ENCODE measurements at places on chromosomes 16 and 17. TPM values are rescaled to one million over a fixed set of nuclear protein-coding genes. Genes with fewer than 3 reads are reported as not detected.

DNA sequence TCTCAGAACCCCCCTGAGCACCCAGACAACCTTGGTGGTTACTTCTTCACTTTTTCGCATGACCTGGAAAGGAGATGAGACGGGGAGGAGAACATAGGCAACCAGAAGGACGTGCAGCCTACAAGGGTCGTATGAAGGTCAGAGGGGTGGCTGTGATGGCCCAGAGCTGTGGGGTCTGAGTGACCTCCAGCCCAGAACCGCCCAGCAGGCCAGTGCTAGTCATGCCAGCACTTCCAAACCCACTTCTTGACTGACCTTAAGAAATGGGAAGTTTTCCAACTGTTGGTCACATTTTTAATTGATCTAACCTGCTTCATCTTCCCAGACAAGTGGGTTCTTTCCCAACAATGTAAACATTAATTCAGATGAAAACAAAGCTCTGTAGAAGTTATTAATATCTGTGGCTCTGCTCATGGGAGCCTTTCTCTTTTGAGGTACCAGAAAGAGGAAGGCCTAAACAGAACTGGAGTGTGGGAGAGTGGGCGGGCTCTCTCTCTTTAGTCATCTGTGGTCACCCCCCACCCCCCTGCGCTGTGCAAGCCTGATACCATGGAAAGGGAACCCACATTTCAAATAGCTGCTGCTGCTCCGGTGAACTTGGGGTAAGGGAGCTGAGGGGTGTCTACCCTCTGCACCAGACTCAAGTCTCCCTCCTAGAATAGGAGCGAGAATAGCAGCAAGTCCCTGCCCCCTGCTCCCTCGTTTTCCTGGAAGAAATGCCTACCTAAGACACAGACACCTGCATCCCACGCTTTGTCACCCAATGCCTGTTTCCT lies 101.6 kb downstream of the RAB11FIP4 start:
- DNase-seq: no peak

- no peak for DNase-seq
Observed at GRCh38 chr16:2497695-2498484, 15.9 kb upstream of the ATP6V0C start.

The ATP1B2 gene
- total RNA-seq: 3.0 TPM

DNA sequence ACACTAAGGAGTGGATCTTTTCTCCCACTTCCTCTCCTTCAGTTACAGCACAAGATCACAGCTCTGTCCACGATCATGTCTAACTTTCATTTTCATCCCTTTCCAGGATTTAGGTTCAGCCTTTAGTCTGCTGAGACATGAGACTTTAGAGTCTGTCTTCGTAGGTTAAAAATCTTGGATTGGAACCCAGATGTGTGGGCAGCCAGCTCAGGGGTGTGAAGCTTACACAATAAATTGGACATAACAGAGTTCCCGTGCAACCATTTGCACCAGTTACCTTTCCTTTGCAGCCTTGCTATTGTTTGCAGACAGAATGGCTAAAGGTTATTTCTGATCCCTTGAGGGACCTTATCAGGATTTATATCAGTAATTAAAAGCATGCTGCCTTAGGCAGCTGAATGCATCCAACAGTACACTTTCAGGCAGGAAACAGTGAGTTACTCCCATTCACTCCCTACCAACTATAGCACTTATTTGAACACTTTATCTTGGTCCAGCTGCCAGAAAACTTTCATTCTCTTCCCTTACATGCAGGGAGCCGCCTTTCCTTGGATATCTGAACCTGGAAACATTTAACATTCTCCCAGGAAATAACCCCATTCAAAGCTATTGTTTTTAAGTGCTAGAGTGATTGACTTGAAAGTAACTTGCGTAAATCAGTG lies 87.3 kb downstream of the TMEM100 start:
- DNase-seq: no peak

DNA sequence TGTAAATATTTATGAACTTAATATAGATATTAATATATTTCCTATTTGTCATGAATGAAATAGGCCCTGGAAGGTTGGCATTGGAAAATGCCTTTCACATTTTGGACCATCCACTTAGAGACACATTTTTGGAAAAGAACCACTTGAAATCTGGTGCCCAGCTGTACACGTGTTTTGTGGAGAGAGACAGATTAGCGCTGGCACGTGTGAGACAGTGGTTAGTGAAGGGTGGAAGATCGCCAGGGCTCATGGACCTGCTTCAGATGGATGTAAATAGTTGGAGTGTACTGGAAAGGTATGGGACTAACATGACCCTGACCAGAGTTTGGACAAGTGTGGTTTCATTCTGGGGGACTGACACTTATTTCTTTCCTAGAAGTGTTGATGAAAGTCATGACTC lies 222.9 kb downstream of the PRKCA start:
- DNase-seq: peak; percentile 32

DNA sequence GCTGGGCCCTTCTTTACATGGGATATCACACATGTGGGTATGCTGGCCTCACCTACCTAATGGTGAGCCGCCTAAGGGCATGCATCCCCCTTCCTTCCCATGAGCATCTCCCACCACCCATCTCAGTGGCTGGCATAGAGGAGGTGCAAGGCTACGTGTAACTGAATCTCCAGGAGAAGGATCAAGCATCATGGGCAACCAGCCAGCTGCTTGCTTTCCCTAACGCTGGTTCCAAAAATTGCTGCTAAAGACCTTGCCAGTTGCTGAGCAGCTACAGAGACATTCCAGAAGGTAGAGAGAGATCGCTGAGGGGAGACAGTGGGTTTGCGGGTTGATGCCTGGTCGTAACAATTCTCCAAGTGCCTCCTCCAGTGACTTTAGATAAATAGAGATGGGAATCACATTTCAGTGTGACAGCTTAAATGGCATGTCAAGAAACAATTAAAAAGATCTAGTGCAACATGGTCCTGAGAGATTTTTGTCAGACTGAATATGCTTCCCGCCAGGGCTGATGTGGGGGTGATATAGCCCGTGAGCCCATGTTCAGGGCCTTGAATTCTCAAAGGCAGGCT lies 378.4 kb upstream of the CDH5 start:
- DNase-seq: no peak

All from osteocyte (in vitro differentiated cells).